ENCODE measurements at places on chromosomes 12 and 14.

DNA sequence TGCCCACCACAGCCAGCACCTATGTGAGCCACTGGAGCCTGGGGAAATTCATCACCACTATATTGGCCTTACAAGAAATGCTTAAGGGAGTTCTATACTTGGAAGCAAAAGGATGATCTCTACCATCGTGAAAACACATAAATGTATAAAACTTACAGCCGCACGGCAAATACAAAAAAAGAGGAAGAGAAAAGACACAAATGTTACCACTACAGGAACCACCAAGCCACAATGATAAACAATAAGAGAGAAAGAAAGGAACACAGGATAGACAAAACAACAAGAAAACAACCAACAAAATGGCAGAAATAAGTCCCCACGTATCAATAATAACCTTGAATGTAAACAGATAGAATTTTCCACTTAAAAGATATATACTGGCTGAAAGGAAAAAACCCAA, 267.5 kb downstream of the TMEM121 start:
- DNase-seq = no peak

DNA sequence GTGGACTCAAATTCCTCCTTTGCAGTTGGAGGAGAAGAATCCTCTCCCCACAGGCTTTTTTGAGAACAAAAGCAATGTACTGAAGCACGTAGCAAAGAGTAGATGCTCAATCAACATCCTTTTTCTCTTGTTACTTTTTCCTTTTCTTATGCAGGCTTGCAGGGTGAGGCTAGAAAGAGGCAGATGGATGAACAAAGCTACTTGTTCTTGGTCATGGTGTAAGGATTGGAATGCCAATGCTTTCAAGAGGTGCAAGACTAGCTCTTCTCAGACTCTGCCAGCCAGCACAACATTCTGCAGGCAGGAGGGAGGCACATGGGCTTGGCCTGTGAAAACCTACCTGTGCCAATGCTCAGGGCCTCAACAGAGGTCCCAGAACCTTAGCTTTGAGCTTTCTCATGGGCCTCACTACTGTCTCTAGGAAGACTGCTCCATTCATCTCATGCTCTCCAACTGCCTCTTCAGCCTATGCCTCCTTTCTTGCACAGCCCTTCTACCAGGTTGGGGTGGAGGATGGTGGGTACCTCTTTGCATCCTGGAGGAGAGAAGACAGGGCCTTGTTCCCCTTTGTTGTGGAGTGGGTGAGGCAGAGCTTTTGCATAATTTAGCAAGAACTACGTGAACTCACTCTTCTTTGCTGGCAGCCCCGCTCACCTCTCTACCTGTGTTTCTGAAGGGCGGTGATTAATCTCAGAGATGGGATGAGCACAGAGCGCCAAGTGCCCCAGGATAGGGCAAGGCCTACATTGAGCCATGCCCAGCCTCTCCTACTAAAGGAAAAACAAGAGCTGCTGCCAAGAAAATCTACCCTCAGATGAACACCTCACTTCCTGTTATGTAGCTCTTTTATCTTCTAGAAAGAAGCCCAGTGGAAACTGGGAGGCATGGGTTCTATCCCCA, 1119.7 kb downstream of the VRK1 start:
- DNase-seq = no peak

DNA sequence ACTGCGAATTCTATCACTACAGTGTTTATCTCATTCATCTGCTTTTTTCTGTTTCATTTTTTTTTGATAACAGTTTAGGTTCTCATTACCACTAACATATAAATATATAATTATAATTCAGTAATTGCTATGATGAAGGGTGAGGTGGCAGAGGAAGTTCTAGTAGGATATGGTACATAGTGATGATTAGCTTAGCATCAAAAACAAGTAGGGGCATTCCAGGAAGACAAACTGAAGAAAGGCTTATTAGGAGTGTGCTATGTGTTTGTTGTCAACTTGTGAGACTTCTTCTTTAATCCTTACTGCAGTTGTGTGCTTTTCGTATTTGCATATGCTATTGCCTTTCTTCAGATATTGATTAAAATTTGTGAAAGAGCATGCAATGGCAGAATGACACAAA, 20.6 kb downstream of the FUT8 start:
- no peak for DNase-seq

DNA sequence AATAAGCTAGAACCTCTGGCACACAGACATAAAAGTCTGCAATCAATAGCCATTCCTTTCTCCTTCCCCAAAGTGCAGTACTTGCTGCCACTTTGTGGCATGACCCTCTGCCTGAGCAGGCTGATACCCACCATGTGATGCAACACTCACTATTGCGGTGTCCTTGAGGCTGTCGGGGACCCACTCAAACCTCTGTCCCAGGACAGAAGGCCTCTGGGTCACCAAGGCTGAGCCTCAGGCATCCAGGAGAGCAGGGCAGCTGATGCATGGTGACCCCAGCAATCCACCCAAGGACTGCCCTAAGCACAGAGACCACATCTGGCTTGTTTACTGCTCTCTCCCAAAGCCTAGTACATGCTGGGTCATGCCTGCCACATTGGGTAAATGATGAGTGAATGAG, 114.2 kb downstream of the DPF3 start:
- no peak for DNase-seq

GRCh38 chr14:57657487-57657886, 163.8 kb upstream of the CCDC198 start:
- DNase-seq = no peak

DNA sequence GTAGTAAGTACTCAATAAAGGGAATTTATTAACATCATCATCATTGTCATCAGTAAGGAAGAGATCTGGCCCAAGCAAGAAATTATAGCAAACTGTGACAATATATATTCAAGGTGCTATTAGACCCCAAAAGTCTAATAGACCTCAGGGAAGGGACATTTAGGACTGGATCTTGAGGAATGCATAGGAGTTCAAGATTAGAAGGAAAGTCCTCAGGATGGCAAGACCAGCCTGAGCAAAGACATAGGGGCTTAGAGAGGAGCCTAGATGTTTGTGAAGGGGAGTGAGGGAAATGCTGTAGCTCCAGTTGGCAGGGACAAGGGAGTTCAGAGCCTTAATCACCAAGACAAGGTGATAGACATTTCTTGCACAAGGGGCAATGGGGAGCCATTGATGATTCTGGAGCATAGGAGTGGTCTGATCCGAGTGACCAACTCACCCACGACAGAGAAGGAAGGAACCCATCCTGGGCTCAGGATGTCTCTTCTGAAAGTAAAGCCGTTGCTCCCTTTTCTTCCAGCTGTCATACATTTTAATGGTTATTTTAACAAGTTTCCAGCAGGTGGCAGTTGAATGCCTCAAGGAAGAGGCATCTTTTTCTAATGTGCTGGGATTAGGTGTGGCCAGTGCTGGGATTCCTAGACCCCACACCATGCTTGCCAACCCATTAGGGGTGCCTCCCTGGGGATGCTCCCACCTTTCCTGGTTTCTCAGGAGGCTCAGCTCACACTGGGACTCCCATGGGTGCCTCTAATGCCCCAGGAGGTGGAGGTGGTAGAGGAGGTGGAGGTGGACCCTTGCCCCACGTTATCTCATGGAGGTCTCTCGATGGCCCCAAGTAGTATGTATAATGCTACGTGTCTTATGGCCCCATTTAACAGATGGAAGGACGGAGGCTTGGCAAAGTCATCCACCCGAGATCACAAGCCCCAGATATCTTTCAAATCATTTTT, 37.8 kb downstream of the PHETA1 start:
- no peak for DNase-seq

DNA sequence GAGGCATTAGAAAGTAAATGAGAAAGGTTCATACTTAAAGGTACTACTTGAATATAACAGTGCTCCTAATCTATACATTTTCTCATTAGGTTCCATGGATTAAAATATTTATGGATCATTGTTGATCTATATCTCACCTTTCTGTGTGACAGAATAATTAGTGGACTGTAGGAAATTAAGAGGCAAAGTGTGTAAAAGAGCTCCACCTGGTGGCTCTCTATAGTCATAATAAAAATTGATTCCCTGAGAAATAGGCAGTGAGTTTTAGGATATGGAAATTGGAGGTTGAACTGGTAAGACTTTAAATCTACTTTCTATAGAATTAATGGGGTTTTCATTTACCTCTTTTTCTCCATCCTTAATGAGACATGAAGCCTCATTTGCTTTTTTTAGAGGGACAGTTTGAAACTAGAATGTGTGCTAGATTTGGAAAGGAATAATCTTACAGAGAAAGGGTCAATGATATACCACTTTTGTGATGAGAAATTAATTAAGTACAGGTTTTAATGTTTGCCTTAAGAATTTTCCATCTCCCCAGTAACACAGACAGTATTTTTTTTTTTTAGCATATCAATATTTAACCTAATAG, 11.8 kb upstream of the DERA start:
- no peak for DNase-seq

DNA sequence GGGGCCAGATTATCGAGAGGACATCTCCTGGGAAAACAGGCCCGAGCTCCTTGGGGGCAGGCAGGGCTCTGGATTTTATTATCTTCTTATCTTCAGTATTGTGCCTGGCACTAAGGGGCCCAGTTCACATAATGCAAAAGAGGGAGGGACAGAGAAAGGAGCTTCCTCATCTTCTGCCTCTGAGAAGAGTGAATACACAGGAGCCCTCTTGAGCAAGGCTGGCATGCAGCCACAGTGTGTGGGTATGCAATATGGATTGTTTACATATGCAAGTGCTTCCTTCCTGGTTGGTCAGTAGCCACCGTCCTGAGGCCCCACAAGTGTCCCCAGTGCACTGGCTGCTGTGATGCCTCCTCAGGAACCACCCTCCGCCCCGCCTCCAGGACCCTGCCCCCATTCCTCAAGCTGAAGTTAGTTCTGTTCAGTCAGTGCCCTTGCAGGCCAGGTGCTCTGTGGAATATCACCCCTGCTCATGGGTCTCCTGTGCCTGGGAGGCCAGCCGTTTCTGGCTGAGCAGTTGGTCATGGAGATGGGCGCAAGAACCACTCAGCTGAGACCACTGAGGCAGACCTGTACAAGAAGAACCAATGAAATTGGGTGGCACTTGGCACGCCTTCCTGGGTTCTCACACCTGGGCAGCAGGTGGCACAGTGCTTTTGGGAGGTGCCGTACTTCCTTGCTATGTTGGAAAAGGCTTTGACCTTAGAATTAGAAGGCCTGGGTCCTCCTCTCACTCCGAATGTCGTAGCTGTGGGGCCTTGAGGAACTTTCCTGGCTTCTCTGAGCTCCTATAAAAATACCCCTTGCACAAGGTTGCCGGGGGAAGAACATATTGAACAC, 35.1 kb upstream of the ACTN1 start:
- DNase-seq = no peak

DNA sequence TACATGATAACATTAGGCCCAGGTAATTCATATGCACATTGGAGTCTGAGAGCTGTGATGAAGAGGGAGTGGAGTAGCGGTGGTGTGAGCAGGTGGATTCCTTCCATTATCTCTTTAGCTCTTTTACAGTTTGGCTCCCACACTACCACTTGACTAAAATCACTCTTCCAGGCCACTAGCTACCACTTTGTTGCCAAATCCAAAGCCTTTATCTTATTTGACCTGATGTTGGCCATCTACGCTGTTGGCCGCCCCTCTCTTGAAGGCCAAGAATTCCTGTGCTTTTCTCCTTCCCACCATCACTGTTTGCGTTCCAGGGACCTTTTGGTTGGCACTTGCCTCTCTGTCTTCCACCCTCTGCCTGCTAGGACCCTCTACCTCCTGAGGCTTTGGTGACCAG, 4.0 kb upstream of the MAX start:
- DNase-seq = no peak

DNA sequence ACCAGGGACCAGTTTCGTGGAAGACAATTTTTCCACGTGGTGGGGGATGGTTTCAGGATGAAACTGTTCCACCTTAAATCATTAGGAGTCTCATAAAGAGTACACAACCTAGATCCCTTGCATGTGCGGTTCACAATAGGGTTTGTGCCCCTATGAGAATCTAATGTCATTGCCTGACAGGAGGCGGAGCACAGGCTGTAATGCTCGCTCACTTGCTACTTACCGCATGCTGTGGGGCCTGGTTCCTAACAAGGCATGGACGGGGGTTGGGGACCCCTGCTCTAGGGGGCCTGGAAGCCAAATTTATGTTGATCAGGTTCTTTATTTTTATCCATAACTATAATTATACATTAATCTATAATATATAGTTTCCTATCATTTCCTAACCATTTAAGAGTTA, 315.3 kb downstream of the MED13L start:
- no peak for DNase-seq

DNA sequence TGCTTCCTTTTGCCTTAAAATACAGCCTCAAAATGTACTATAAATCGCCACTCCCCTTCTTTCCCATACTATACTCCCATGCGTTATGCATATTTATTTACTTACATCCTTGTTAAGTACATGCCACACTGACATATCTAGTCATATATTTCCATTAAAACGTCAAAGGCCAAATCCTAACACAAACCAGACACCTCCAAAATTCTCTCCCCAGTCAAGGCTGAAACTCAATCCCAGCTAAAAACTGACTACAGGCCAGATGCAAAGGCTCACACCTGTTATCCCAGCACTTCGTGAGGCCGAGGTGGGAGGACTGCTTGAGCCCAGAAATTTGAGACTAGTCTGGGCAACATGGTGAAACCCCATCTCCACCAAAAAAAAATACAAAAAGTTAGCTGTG, 5.7 kb upstream of the CAND1 start:
- DNase-seq = no peak

- no peak for DNase-seq
These were observed 10.5 kb downstream of the ZFC3H1 start for GRCh38 chr12:71653137-71653536.

- DNase-seq = no peak
These were observed 127.4 kb upstream of the ARHGAP5 start for GRCh38 chr14:31949709-31950108.

DNA sequence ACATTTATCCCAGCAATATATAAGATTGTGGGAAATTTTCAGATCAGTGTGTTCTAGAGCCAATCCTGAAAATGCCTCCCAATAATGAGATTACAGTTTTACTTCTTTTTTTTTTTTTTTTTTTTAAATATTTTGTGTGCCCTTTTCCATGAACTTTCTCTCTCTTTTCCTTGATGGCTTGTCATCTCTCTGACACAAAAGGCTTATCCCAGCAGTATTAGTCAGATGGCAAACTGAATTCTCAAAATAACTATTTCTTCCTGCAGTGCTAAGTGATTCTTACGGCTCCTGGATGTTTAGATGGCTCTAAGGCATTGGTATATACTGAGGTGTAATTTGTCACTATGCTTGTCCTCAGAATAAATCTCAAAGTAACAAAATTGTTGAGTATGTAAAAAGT, 86.7 kb downstream of the LRP6 start:
- no peak for DNase-seq

Data from left renal pelvis (tissue), 4 donors.